ENCODE measurements at places on chromosomes 12 and 14.

DNA sequence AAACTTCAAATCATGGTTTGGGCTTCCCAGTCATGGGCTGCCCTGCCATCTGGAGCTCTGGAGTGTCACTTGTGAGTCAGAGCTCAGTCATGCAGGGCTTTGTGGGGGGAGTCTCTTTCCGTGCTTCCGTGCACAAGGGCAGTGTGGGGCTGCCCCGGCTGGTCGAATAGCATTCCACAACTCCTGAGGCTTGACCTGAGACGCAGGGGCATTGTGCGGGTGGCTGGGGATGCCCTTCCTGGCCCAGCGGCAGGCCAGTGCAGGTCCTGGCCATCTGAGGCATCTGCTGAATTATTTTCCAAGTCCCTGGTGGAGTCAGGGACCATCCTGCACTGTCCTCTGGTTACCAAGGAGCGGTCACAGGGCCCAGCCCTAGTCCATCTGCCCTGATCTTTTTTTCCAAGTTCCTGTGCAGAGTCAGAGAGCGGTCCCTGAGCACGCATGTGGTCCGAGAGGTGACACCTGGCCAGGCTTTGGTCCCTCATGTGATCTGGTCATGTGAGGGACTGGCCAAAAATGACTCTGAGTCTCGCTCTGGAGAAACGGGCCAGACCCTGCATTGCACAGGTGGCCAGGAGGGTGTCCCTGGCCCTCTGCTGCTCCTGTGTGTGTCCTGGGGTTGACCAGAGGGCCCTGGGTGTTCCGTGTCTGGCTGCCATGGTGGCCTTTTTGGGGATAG is 167.0 kb upstream of the ALG10B start:
- no peak for DNase-seq

- no peak for DNase-seq
Observed at GRCh38 chr12:116916714-116917114, 6.0 kb downstream of the FBXW8 start.

DNA sequence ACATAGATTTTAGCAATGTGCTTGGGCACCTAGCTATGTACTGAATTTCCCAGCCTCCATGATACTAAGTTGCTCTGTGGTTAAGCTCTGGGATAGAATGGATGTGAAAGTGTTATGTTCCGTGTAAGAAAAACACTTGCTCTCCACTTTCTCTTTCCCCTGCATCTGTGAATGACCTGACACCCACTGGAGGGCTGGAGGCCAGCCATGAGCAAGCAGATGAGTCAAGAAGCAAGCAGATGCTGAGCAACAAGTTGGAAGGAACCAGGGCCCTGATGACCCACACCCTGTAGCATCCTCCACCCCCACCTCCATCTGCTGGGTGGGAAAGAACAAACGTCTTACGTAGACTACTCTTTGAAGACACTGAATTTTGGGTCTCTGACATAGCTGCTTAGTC is 56.6 kb downstream of the EID3 start:
- no peak for DNase-seq

DNA sequence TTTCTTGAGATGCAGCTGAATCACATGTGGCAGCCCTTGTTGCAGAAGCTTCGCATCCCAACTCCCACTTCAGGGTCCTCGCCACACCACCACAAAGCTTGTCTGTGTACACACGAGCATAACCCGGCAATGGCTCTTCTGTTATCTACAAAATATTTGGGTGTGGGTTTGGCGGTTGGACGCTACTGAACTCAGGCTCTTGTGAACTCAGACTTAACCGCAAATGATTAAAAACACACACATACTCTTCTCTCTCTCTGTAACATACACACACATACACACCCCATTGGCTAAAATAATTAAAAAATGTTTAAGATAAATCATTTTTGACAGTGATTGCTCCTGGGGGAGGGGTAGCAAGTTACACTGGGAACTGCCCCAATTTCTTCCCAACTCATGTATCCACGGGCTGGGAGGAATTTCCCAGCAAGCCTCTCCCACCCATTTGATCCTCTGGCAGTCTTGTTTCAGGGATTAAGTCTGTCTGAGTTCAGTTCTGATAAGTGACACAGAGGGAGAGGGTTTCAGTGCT is 63.7 kb upstream of the MANSC4 start:
- no peak for DNase-seq

- no peak for DNase-seq
Observed at GRCh38 chr12:26705851-26706250, 127.1 kb downstream of the ITPR2 start.

DNA sequence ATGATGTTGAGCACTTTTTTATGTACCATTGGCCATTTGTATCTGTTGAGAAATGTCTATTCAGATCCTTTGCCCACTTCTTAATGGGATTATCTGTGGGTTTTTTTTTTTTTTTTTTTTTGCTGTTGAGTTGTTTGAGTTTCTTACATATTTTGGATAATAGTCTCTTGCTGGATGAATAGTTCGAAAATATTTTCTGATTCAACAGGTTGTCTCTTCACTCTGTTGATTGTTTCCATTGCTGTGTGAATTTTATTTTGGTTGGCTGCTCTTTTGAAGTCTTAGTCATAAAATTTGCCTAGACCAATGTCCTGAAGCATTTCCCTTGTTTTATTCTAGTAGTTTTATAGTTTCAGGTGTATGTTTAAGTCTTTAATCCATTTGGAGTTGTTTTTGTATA is 64.5 kb downstream of the CAND1 start:
- DNase-seq: no peak

DNA sequence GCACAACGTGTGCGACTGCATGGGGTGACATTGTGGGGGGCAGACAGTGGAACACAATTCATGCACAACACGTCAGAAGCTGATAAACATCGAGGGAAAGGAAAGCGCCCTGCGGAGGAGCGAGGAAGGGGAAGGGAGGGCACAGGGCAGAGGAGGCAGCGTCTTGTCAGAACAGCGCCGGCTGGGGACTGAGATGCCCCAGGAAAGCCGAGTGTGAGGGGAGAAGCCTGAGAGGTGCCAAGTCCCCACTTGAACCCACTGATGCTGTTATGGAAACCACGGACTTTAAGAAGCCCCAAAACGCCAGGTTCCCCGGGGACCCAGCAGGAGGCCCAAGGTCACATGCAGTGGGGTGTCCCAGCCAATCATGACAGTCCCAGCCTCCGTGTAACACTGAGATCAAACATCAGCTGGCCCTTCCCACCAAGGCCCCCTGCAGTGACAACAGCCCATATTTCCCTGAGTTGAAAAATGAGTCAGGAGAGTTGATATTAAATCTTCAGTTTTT is 70.0 kb downstream of the GALNT9 start:
- DNase-seq: no peak

GRCh38 chr14:52080808-52081755 is 12.2 kb upstream of the NID2 start:
- no peak for DNase-seq

Measured in stimulated activated CD4-positive, alpha-beta T cell treated with anti-CD3 and anti-CD28 coated beads, Interleukin-12 subunit alpha, Interleukin-12 subunit beta, amount 100 ng/mL, for 4 hours (primary cell).